ENCODE measurements at places on chromosomes 16 and 17. TPM values are rescaled to one million over a fixed set of nuclear protein-coding genes. Genes with fewer than 3 reads are reported as not detected.

DNA sequence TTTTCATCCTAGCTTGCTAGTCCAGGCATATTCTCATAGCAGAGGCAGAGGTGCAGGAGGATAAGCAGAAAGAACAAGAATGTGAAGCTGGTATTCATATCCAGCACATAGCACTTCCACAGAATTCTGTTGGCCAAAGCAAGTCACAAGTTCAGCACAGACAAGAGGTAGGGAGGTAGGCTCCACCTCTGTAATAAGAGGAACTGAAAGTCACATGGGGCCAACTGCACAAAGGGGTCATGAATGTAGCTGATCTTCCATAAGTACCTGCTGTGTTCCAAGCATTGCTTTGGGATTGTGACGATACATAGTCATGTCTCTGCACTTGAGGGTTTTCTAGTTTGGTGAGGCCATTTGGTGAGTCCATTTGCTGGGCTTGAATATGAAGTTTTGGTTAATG lies 110.8 kb upstream of the MPHOSPH6 start:
- DNase-seq: no peak

GRCh38 chr17:57880086-57880456 lies 30.2 kb upstream of the MRPS23 start:
- DNase-seq: no peak

GRCh38 chr17:77843896-77844295 lies 114.6 kb upstream of the TNRC6C start:
- no peak for DNase-seq

- DNase-seq: no peak
These were observed 206.0 kb downstream of the IRX3 start for GRCh38 chr16:54080524-54081008.

- DNase-seq: no peak
These were observed 222.9 kb downstream of the CPPED1 start for GRCh38 chr16:12580809-12581208.

GRCh38 chr17:19647697-19648474 lies 665 bp upstream of the ALDH3A2 start:
- peak; percentile 85 for DNase-seq

- no peak for DNase-seq
These were observed 53.1 kb downstream of the CYB5B start for GRCh38 chr16:69477546-69477945.

DNA sequence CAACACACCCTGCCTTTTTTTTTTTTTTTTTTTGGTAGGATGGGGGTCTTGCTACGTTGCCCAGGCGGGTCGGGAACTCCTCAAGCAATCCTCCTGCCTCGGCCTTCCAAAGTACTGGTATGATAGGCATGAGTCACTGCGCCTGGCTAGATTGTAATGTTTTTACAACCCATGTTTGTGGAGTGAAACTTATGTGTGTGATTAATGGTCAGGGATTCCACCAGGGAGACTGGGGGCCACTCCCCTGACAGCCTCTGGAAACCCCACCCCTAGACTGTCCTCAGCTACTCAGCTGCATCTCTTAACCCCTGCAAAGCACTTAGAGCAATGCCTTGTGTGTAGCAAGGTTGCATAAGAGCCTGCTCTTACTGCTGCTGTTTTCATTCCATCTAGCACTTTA lies 220.5 kb downstream of the PARN start:
- no peak for DNase-seq

GRCh38 chr17:13152501-13152900 lies 134.7 kb upstream of the ELAC2 start:
- DNase-seq: no peak

- DNase-seq: no peak
These were observed 59.8 kb downstream of the PIPOX start for GRCh38 chr17:29102741-29103181.

DNA sequence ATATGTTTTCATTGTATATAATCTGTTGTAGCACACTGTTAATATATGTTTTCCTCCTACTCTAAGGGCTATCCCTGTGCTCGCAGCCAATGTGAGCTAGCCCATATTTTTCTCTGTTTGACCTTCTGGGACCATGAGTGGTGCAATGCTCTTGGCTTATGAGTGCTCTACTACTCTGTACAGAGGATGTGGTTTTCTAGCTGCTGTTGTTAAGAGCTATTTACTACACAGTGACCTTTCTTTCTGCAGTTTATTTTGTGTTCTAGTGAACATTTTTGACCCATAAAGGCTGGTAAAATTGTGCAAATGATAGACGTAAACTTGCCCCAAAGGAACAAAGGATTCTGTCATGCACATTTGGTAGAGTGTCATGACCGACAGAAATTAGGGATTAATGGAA lies 84.1 kb upstream of the CPHXL start:
- no peak for DNase-seq

GRCh38 chr16:82995286-82995923 lies 368.6 kb downstream of the CDH13 start:
- DNase-seq: no peak

DNA sequence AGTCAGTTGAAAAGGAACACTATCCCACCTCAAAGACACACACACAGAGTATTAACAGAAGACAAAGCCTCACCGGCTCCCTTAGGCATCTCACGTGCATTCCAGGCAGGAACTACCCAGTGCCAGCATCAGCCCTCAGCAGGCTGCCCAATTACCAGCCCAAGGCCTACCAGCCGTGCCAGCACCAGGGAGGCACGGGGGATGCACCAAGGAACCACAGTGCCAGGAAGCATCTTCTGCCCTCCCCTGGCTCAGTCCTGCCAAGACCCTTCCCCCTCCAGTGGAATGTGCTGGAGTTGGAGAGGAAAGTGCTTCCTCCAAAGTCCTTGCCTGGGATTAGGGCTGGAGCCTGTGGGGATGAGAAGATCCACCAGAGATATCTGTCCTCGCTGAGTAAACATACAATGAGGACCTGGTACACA lies 11.0 kb upstream of the KRT19 start:
- DNase-seq: no peak

GRCh38 chr17:7241783-7242716 lies at the start of gene GABARAP:
GABARAP (minus strand) TSS chr17:7242449; CDS start chr17:7242330, 119 bp downstream.
- peak; percentile 98 for DNase-seq

GRCh38 chr17:63809970-63810369 lies 17.3 kb upstream of the PSMC5 start:
- no peak for DNase-seq

DNA sequence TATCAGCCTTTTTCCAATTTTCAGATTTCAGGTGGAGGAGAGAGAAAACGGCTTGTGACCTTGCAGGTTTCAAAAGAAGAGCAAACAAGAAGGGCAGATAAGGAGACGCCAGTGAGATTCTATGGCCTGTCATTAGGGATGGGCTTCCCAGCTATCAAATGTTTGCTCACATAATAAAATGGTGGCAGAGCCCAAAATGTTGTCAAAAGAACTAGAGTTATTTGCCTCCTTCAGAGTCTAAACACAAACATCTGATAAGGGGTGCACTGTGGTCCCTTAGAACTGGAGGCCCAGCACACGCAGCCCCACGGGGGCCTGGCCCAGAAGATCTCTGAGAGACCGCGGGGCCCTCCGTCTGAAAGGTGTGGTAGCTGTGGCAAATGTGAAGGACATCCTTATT lies 46.1 kb upstream of the DDX52 start:
- DNase-seq: no peak

DNA sequence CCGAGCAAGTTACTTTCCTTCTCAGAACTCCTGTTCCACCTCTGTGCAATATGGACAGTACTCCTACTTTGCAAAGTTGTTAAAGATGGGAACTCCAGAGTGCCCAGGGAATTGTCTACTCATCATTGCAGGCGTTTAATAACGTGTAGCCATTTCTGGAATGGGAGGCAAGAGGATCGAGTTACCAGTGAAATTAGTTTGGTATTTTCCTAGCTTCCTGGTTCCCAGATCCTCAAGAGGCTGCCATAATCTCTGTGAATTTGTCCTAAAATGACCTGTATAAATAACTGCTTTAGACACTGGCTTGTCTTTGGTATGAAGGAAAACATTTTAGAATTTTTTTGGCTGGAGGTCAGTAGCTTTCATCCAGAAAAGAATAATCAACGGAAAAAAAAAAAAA lies 27.7 kb downstream of the WWOX start:
- DNase-seq: no peak

- no peak for DNase-seq
These were observed 873 bp downstream of the SETD1A start for GRCh38 chr16:30958175-30959079.

MYH11 gene
- 3.6 TPM for total RNA-seq

ARHGAP27 gene
- total RNA-seq: 6.9 TPM

RGS9 gene
- total RNA-seq: 34.8 TPM

MEFV gene
- total RNA-seq: 0.33 TPM

TMEM100 gene
- 63.7 TPM for total RNA-seq

SSTR5 gene
- 0.88 TPM for total RNA-seq

GPR142 gene
- 0.59 TPM for total RNA-seq

SLC6A2 gene
- 0.89 TPM for total RNA-seq

ITGA2B gene
- 5.4 TPM for total RNA-seq

TSR3 gene
- total RNA-seq: 28.9 TPM

Measured in spinal cord (tissue), 10 donors.